Brain microvascular endothelial cell (primary cell): ENCODE measurements at places on chromosomes 2 and 18.

GRCh38 chr2:60556576-60557485, 3.4 kb upstream of the BCL11A start:
- DNase-seq = no peak

- DNase-seq = no peak
Measured at GRCh38 chr2:24832073-24832461, 38.8 kb downstream of the CENPO start.

DNA sequence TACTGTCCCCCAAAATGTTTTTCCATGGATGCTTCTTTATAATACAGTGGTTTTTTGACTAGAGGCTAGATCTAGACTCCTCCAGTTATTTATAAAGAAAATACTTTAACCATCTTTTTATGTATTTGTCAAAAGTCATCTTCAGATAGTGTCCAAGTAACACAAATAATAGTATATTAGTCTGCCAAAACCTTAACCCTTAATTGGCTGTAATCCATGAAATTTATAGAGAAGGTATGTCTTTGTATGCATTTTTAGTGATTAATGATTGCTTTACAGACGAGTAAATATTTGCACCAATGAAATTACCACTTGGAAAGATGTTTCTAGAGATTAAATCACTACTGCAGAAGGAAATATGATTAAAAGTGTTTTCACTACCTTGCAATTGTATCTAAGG, 451.8 kb upstream of the NRXN1 start:
- DNase-seq = no peak

- DNase-seq = peak; percentile 41
Measured at GRCh38 chr18:54946149-54946581, 13.1 kb downstream of the CCDC68 start.

GRCh38 chr2:134120733-134121630, 132.9 kb upstream of the MGAT5 start:
- DNase-seq = peak; percentile 42

GRCh38 chr2:121790276-121790956, 35.0 kb downstream of the TSN start:
- DNase-seq = peak; percentile 90

- DNase-seq = peak; percentile 34
Measured at GRCh38 chr2:189409131-189409530, 32.1 kb upstream of the WDR75 start.

DNA sequence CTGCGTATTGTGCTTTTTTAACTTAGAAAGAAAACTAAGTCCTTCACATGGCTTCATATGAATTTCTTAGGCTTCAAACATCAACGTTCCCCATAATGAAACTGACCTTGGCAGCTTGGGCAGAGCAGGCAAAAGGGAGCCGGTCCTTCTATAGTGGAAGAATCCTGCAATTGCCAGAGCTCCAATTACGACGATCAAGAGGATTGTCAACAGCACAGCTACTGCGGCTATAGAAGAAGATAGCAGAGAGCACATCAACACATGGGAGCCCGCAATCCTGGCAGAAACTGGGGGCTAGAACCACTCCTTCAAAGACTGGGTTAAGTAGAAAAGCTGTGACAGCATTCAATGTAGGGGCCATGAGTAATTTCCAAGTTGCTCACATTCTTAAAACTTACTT, 69.8 kb downstream of the DHRS9 start:
- DNase-seq = no peak

DNA sequence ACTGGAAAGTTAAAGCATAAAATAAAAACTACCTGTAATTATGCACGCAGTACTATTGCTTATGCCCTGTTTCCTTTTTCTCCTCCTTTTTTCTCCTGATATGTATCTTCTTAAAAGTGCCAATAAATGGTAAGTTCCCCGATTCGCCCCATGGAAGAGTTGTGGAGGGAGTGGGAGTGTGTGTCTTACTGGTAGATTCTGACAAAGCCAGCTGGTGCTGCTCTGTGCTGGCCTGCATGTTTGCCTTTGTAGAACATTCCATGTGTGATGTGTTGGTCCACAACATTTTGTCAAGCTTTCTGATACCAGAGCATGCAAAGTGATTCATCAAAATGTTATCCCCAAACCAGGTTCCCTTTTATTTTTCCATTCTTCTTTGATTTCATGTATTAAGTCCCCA, 356.9 kb upstream of the RAB12 start:
- peak; percentile 16 for DNase-seq

DNA sequence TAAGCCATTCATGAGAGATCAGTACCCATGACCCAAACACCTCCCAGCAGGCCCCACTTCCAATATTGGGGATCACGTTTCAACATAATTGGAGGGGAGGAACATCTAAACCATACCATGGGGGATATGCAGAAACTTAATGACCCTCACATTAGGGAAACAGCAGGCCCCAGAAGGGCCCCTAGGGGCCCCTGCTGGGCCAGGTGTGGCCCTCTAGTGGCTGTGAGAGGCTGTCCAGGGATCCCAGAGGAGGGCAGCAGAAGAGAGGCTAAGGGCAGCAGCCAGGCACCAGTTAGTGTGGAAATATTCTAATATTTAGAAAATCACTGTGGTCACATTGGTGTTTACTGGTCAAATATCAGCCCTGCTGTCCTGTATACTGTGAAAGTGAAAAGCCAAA, 49.3 kb upstream of the ANKRD44 start:
- no peak for DNase-seq

- DNase-seq = no peak
Measured at GRCh38 chr2:205905576-205905975, 180.4 kb downstream of the INO80D start.

DNA sequence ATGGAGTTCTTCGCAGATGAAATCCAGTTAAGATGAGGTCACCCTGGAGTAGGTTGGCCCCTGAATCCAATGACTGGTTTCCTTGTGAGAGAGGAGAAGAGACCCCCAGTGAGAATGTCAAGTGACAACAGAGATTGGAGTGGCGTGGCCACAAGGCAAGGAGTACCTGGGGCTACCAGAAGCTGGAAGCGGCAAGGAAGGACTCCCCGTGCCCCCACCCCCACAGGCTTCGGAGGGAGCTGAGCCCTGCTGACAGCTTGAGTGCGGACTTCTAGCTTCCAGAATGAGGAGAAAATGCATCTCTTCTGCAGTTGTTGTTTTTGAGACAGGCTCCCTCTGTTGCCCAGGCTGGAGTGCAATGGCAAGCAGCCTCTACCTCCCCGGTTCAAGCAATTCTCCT, 78.0 kb upstream of the HPCAL1 start:
- DNase-seq = no peak

DNA sequence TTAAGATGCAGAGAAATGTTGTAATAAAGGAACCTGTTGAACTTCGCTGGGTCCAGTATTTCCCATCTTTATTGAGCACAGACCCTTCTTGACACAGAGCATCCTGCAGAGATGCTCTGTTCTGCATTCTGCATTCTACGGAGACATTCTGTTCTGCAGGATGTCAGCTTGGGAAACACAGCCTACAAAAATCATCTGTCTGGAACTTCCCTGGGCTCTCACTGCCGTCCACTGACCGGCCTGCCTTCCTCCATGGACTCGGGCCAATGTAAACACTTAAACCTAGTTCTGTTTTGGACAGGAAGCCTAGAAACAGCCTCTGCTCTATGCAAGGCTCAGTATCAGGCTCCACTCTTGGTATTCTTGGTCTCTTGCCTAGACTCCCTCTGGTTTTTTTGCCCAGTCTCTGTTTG, 90.0 kb upstream of the PPP1CB start:
- peak; percentile 93 for DNase-seq

DNA sequence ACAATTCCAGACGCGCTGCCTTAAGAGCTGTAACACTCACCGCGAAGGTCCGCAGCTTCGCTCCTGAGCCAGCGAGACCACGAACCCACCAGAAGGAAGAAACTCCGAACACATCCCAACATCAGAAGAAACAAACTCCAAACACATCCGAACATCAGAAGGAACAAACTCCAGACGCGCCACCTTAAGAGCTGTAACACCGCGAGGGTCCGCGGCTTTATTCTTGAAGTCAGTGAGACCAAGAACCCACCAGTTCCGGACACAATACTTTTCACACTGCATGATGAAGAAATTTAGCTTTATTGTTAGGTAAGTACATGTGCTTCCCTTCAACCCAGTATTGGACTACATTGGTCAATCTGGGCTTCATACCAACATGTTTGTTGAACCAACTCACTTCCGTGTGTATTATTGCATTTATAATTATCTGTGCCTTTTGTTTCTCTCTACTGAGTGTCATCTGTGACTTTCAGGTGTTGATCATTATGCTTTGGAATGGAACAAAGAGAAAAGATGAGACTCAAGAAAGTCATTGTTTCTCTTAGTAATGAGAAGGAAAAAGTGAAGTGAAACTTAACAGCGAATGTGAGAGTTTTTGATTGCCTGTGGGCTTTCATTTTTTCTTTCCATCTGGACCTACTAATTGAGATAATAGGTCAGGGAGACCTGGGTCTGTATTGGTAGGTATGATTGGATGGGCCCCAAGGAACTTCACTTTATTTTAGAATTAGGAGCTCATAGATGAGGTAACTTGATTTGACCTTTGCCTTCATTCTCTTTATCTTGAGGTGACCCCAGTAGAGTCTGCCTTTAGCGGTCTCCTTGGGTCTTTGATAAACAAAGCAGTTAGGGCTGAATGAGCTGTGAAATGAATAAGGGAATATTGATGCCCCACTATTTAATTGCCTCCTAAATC, 76.1 kb upstream of the CAVIN2 start:
- no peak for DNase-seq

GRCh38 chr2:238596571-238597551, 170.1 kb downstream of the ASB1 start:
- DNase-seq = peak; percentile 62

DNA sequence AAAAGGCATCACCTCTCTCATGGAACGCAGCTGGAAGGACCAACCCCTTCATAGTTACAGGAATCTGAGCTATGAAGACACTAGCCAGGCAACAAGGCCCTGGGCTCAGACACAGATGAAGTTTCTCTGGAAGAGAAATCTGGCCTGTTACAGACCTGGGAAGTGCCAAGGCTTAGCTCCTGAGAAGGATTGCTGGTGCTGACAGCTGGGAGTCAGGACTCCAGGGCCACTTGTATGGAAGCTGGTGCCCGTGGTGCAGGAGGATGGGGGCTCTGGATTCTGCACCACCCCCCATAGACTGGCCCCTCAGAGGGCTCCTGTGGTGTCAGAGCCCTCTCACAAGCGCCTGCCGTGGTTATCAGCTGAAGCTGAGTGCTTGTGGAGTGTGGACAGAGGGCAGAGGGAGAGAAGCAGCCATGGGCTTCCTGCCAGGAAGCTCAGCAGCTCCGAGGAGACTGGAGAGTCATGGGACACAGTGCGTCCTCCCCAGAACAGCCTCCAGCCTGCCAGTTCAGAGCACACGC, 87.3 kb upstream of the LCLAT1 start:
- peak; percentile 35 for DNase-seq

- DNase-seq = no peak
Measured at GRCh38 chr2:222256250-222256649, 42.5 kb downstream of the PAX3 start.

DNA sequence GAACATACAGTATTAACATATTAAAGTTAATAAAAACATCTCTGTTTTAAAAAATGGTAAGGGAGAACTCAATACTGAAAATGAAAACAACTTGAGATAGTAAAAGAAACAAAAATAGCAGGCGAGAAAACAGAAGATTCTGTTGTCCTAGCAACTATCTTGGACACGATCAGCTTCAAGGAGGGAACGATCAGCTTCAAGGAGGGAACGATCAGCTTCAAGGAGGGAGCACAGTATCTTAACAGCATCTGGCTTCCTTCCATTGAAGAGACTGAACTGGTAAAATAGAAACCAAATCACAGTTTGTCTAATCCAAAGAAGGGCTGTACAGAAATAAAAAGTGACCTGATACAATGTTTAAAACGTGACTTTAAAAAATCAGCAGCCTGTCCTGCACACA, 51.8 kb downstream of the NDUFA10 start:
- no peak for DNase-seq

DNA sequence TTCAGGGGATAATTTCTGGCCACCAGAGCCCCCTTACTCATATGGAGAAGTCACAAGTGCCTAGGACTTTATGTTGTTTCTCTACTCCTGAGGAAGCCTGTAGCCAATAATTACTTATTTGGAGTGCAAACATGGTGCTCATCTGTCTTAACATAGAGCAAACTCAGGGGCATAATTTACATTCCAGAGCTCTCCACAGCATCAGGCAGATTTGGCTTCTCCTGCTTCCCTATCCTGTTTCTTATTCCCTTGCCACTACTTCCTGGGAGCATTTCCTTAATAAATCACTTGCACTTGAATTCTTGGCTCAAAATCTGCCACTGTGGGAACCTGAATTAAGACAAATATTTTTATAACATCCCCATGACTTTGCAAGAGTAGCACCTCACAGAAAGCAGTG, 960.9 kb downstream of the SOCS6 start:
- DNase-seq = no peak

- peak; percentile 89 for DNase-seq
Measured at GRCh38 chr2:36889795-36890194, 76.5 kb downstream of the STRN start.

DNA sequence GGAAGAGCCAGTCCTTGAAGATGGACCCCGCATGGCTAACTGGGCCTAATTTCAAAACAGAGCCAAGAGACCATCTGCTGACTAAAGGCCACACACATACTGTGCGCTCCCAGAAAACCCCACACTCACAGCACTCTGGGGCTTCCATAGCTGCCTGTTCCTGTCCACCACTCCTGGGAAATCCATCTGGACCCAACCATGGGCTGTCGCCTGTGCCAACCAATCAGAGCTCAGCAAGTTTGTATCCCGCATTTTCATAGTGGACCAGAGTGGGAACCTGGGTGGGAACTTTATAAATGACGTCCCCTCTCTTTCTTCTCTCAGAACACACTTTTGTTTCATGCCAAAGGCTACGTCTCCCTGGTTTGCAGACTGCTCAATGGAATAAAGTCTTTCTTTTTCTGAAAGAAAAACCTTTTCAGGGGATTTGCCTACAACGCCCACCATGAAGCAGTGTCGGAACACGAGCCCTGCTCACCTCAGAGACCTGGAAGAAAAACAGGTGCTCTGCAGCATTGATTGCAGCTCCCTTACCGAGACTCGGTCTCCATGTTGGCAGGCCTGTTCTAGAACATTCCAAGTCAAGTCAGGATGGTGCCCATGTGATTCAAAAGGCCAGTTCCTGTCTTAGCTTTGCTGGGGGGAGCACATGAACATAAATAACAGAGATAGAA, 137.2 kb upstream of the GPC1 start:
- no peak for DNase-seq

DNA sequence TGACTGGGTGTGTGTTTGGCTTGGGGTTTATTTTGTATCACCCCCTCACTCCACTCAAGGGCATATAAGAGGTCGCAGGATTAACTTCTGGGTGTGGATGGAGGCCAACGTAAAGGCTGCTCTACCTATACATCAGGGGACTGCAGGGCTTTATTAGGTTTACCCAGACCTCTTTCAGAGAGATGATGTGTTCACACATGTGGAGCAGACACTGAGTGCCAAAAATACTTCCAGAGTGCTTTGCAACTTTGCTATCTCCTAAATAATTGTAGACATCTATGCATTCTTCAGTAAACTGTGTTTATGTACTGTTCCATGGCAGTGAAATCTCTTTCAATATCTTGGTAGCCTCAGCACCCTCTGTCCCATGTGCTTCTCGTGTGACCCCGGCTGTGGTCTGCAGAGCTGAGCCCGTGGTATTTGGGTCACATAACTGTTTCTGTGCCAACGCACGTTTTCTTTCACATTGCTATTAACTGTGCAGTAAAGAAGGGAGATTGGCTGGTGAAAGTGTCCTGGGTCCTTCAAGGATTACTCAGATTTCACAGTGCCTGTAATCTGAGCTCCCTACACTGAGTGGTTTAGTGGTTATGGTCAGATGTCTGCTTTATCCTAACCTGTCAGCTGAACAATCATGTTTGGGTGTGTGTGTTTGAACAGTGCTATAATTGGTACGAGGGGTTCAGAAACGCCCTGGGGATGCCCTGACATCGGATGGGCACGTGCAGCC, 208.1 kb downstream of the VAPA start:
- peak; percentile 79 for DNase-seq

- DNase-seq = no peak
Measured at GRCh38 chr2:24086241-24086640, 1.6 kb upstream of the TP53I3 start.
